ENCODE measurements at places on chromosomes 6 and 20. TPM values are rescaled to one million over a fixed set of nuclear protein-coding genes. Genes with fewer than 3 reads are reported as not detected.

Gene CAPN11
- not detected for total RNA-seq

Gene PPIL4
- total RNA-seq, result 18.3 TPM

Gene GPX5
- total RNA-seq, result not detected

Gene HNF4A
- not detected for total RNA-seq
